ENCODE measurements at places on chromosomes 12 and 14.

GRCh38 chr14:102900631-102901571 lies 21.6 kb upstream of the AMN start:
- DNase-seq = no peak

- DNase-seq = no peak
Measured at GRCh38 chr14:101790232-101790631, 28.7 kb downstream of the PPP2R5C start.

- DNase-seq = no peak
Measured at GRCh38 chr14:74198441-74199234, 40.6 kb upstream of the VSX2 start.

DNA sequence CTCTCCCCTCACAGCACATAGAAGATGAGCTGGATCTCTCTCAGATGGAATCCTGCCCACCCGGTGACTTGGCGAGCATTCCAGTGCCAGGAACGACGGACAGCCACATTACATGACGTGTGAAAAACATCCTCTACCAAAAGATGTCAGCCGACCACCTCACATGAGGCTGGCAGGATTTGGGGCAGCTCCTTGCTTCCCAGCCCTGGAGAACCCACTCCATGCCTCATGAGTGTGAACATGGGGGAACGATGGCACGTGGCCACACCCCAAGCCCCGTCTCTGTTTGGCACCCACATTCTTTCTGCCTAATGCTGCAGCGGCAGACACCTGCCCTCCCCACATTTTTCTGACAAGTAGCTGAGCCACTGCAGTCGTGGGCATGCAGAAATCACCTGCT lies 202.5 kb downstream of the CALM1 start:
- DNase-seq = no peak

DNA sequence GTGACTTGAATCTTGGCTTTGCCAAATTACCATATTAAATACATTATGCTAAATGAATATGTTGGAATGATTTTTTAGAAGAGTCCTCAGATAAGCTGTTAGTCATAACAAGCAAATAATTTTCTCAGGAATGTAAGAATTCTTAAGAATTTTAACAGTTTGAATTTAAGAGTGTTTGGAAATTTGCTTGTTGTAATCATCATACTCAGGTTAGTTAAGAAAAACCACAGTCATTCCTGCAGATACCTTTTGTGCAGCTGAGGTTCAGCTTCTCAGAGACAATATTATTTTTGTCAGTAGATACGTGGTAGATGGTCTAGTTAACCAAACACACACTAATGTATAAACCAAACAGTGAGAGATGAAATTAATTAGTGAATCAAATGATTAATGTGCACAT lies 8.9 kb downstream of the WNK1 start:
- no peak for DNase-seq

DNA sequence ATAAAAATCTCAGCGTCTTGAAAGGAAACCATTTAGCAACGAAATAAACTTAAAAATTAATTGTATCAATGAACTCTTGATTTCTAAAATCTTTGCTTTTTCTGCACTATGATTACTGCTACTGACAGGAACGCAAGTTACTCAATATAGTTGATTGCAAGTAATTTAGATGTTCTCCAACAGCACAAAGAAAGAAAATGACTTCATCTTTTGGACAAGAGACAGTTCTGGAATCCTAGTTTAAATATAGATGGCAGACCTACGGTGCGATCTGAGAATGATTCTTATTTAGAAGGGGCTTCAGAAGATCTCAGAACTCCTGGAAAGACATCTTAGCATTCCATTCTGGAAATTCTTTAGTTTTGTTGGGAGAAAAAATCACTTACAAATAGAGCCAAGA lies 1.4 kb upstream of the SUDS3 start:
- no peak for DNase-seq

DNA sequence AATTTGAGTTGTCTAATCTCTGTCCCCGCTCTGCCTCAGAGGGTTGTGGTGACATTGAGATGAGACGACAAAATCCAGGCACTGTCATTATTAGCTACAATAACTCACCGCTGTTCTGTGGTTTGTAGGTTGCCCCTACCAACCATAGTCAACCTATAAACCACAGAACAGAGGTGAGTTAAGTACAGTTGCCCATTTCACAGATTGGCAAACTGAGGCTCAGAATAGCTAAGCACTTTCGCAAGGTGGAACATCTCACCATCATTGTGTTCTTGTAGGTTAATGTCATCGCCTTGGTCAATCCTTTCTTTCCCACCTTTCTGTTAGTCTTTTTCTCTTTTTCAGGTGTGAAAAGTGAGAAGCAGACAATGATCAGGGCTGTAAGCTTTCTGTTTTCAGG lies 63.4 kb upstream of the LHX5 start:
- no peak for DNase-seq

- no peak for DNase-seq
Measured at GRCh38 chr14:105086833-105087307, 21.6 kb upstream of the GPR132 start.

GRCh38 chr12:89779090-89779489 lies 70.5 kb upstream of the ATP2B1 start:
- no peak for DNase-seq

GRCh38 chr14:50601394-50601793 lies 41.4 kb downstream of the ATL1 start:
- DNase-seq = no peak
